ENCODE measurements at places on chromosomes 6 and 20.
A peak's percentile ranks its signal among the peaks of the same experiment; 100 is the strongest.

- peak; percentile 83 for DNase-seq
These were observed 8.8 kb upstream of the C20orf144 start for GRCh38 chr20:33653218-33653899.

GRCh38 chr6:13098793-13099570 is 229.4 kb downstream of the TBC1D7 start:
- no peak for DNase-seq

DNA sequence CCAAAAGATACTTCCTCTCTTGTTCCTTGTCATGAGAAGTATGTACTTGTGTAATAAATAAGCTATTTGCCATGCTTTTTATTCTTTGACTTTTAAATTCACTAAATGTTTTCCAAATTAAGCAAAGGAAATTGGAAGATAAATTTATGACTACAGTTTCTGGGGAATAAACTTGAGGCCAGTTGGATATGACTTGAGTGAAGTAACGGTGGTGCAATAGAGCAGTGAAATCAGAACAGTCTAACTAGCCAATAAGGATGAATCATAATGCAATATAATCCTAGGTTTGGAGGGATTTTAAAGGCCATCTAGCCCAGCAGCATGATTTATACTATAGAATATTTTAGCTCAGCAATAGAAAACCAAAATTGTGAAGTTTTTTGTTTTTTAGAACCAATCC is 183.8 kb upstream of the TCF21 start:
- no peak for DNase-seq

DNA sequence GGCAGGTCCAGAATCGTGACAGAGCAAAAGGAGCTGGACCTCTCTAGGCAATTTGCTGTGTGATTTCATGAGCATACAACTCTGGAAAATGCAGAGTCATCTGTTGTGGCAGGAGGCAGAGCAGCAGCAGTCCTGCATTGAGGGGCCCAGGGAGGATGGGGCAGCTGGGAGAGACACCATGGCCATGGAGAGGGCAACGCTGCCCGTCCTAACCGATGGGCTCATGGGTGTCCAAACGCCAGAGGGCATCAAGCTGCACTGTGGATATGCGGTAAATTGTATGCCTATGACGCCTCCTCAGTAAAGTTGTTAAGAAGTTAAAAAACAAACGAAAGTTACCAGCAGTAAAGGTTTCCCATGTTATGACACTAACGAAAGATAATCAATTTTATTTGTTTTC is 42.2 kb upstream of the DACT2 start:
- no peak for DNase-seq

DNA sequence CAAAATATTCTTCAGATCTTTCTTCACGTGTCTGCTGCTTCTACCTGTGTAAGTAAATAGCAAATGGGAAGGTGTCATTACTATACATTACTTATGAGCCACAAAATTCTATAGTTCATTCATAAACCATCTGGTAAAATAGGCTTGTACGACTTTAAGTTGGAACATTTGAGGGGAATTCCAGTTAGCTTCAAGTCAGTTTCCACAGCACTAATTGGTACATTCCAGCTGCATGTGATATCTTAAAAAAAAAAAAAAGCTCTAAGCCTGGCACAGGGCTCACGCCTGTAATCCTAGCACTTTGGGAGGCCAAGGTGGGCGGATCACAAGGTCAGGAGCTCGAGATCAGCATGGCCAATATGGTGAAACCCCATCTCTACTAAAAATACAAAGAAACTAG is 23.1 kb upstream of the TFAP2B start:
- DNase-seq: no peak

- DNase-seq: no peak
These were observed 217.4 kb upstream of the ECI2 start for GRCh38 chr6:4352731-4353130.

DNA sequence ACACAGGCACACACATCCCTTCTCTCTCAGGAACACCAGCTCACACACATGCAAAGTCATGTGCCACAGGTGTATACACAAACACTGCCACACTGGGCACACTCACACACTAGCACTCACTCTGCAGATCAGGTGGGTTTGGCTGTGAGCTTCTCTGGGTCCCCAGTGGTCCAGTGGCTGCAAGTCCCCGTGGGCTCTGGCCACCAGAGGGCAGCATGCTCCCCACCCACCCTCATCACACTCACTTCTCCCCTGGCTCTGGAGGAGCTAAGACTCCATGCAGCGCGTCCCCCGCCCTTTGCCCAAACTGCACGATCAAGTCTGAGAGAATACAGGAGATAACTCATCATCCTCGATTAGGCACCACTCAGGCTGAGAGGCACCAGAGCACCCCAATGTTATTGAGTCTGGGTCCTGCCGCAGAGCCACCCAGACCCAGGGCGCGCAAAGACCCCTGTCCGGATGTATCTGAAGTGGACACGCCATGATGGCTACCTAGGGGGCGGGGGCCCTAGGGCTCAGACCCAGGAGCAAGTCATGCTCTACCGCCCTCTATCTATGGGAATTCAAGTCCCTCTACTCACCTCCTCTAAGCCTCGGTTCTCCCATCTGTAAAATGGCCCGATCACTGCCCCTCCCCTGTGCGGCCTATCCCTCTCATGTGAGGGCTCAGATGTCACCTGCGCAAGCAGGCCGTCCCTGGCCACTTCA is 90.5 kb downstream of the GRM4 start:
- DNase-seq: peak; percentile 42

DNA sequence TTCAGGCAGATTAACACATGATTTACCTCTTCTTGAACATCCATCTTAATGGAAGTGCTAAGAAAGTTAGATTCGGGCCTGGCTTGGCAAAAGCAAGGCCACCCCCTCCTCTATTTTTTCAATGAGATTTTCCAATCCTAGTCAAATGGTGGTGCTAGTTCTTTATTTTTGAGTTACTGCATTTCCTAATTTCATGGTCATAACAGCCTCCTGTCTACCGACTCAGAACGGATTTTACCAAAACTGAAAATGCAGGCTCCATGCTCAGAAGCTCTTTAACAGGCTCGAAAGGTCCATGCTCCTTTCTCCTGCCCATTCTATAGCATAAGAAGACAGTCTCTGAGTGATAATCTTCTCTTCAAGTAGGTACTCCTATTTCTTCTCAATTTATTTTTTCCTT is 117.2 kb upstream of the ESR1 start:
- DNase-seq: no peak

GRCh38 chr6:82178077-82178758 is 69.3 kb downstream of the IBTK start:
- DNase-seq: no peak

DNA sequence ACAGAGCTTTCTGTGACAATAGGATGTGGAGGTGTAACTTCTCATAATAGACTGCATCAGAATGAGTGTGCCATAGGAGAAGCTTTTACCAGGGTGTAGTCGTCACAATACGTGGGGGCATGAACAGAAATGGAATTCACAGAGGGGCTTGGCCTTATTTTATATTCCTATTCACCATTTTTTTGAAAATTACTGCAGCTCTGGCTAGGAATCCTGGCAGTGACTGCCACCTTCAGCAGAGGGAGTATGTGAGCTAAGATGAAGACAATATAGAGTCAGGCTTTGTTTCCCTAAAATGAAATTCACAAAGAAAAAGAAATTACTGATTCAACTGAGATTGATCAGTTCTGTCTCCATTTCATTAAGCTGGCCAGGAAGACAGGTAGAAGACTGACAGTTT is 13.9 kb downstream of the TOMM6 start:
- no peak for DNase-seq

DNA sequence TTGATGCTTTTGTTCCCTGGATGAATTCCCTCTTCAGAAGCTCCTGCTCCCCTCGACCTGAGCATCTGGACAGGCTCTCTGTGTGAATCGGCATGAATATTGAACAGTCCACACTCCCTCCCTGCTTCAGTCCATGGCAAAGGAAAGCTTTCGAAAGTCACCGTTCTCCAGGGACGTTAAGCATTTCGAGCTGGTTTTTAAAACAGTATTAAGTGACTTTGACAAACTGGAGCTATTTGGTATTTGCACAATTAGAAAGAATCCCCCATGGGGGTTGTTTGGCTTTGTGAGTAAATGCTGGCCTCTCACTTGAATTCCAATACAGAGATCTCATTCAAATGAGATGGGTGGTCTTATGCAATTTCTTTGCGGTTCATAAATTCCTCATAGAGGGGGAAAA is 85.3 kb upstream of the TIAM2 start:
- no peak for DNase-seq

DNA sequence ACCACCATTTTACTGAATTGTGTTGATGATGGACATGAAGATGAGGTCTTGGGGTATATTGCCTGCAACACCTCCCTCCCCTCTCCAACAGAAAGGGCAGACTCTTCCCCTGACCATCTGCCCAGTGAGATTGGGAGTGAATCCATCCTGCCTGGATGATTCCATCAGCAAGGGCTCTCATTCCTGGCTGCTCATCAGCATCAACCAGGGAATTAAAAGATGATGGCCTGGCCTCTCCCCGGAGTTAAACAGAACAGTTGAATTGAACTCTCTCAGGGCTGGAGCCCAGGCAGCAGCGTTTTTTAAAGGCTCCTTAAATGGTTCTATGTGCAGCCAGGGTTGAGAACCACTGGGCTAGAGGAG is 14.6 kb upstream of the MRPS18A start:
- DNase-seq: no peak

GRCh38 chr20:53917145-53918019 is 153.0 kb downstream of the BCAS1 start:
- DNase-seq: no peak

GRCh38 chr6:55047451-55048044 is 126.8 kb upstream of the HCRTR2 start:
- DNase-seq: no peak

DNA sequence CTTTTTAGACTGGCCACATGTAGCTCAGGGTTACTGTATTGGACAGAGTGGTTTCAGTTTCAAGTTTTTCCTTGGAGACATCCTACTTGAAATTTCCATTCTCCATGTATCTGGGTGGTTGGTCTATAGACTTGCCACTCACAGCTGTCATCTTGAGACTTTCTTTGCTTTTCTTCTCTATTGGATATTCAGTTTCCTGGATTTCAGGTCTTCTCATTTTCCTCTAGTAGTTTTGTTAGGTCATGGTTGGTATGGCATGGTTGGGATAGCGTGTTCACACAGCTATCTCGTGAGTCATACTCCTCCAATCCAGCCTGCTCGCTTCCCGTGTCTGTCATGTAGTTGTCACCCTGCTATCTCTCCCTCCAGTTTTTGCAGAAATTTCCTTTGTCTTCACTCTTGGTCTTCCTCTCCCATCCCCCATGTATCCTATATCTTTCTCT is 48.3 kb downstream of the PTPN1 start:
- no peak for DNase-seq

DNA sequence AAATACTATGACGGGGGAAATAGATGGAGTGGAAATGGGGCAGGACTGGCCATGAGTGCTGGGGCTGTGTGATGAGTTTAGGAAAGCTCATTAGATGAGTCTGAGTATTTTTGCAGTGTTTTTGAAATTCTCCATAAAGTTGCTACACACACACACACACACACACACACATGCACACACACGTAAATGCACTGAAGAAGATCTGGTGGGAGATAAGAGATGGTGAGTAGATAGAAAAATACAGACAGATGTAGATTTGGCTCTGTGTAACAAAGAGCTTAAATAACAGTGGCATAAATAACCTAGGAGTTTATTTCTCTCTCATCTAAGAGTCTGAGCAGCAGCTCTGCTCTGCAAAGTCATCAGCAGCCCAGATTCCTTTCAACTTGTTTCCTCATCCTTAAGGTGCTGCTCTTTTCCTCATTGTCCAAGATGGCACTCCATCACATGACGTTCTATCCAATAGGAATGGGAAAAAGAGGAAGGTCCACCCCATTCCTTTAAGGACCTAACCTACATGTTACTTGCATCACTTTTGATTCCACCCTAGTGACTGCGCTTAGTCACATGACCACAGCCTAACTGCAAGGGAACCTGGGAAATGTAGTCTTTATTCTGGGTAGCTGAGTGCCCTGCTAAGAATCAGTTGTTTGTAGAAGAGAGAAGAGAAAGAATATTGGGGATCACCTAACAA is 76.4 kb downstream of the EYA2 start:
- peak; percentile 26 for DNase-seq
